ENCODE measurements at places on chromosomes 3 and 15.

DNA sequence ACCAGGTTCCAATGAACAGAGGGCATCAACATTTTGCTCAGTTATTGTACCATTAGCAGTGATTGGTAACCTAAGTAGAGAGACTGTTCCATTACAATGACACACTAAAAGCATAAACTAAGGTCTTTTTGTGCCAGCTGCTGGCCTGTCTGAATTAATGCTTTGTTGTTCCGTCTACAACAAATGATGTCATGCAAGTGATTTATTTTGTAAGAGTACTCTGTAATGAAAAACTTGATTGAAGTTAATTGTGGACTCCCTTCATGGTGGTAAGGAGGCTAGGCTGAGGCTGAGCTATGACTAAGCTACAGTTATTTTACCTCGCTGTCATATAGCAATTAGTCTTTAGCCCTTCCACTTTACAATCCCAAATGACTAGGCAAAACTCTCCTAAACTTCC, 23.2 kb downstream of the RCN2 start:
- no peak for DNase-seq

- DNase-seq, result no peak
Observed at GRCh38 chr3:15633159-15633558, 31.6 kb downstream of the BTD start.

GRCh38 chr3:120332646-120333045, 16.5 kb downstream of the LRRC58 start:
- no peak for DNase-seq

GRCh38 chr3:80055306-80055705, 287.5 kb upstream of the ROBO1 start:
- DNase-seq, result no peak

- DNase-seq, result peak; percentile 36
Observed at GRCh38 chr3:189365609-189366564, 194.1 kb downstream of the TPRG1 start.

DNA sequence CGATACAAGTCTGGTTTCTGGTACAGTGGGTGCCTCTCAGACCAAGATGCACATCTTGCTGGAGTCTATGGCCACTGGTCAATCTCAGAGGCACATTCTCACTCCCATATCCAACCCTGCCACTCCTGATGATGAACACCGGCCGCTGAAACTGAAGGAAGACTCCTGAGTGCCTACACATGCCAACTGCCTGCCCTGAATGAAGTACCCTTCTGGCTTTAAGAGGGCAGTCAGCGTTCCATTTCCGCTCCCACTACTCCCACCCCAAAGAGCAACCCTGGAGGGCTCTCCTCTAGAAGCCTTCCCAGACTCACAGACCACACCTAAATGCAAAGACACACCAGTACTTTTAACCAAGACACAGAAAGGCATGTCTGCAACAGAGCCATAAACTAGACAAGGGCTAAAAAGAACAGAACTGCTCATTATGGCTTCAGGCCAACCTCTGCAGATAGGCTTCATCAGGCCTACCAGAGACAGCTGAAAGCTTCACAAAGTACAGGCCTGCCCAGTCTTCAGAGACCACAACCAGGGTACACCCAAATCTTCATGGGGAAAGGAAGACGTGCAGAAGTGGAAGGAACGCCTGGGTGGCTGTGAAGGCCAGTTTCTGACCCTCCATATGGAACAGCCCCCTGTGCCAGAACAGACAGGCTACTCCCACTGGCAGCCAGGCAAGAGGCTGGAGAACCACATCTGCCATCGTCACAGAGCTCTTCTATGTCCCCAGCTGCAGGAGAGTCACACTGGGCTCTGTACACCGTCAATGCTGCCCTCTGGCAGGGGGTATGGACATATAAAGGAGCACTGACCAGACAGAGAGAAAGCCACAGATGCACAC, 14.3 kb downstream of the ANP32A start:
- DNase-seq, result no peak

- DNase-seq, result no peak
Observed at GRCh38 chr15:41851167-41851523, 12.5 kb downstream of the PLA2G4B start.

All from fibroblast of skin of scalp (primary cell).